ENCODE measurements at places on chromosomes 11 and 22.

DNA sequence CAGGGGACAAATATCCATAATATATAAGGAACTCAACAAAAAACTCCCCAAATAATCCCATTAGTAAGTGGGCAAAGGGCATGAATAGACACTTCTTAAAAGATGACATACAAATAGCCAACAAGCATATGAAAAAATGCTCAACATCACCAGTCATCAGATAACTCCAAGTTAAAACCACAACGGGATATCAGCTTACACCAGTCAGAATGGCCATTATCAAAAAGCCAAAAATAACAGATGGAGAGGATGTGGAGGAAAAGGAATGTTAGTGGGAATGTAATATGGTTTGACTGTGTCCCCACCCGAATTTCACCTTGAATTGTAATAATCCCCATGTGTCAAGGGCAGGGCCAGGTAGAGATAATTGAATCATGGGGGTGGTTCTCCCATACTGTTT, 350.1 kb downstream of the GUCY1A2 start:
- DNase-seq = peak; percentile 9

DNA sequence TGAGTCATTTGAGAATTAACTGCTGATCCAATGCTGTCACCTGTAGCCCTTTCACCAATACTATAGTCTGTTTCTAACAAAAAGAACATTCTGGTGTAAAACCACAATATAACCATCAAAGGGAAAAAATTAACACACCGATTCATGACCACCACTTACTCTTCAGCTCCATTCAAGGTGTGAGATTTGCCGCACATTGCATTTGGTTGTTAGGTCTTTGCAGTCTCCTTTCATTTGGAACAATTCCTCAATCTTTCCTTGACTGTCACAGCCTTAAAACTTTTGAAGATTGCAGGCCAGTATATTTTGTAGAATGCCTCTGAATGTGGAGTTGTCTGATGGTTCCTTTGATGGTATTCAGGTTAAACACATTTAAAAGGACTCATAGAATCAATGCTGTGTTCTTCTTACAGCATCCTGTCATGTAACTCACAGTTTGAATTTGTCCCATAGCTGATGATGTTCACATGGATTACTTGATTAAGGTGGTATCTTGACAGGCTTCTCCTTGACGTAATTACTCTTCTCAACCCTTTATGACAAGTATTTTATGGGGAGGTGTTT, 63.6 kb downstream of the TNRC6B start:
- DNase-seq = no peak

- no peak for DNase-seq
Observed at GRCh38 chr11:2911785-2912391, 17.3 kb downstream of the PHLDA2 start.

DNA sequence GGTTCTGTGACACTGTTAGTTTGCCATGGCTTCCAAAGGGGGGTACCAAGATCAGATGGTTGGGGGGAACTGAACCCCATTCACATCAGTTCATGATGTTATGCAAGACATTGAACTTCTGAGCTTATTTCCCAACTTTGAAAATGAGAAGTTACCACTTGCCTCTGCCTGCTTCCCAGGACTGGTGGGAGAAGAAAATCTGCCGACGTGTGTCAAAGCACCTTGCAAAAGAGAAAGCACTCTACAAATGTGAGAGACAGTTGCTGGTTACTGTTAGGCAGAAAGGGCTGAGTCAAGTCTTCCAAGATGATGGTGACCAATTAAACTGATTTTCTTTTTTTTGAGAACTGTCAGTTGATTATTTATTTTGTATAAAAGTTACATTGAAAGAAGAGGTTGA, 45.6 kb downstream of the SMCO4 start:
- DNase-seq = no peak

DNA sequence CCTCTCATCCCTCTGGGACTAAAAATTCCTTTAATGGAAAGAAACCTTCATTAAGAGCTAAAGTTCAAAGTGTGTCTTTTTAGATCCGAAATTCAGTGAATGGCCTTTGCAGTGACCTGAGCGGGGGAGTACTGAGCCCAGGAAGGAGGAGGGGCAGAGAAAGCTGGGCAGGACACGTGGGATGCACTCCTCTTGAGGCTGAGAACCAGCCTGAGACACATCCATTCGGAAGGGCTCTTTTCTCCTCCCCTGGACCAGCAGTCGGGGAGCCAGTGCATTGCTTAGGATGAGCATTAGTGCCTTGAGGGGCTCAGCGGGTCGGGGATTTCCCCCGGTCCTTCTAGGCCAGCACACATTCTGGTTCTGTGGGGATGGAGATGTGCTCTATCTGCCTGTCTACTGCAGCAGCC, 258.9 kb upstream of the B3GAT1 start:
- no peak for DNase-seq

- no peak for DNase-seq
Observed at GRCh38 chr11:698493-699115, 3.0 kb downstream of the TMEM80 start.

GRCh38 chr11:103332409-103332808, 223.2 kb downstream of the DYNC2H1 start:
- no peak for DNase-seq

GRCh38 chr11:110446594-110446993, 16.8 kb downstream of the FDX1 start:
- DNase-seq = no peak

DNA sequence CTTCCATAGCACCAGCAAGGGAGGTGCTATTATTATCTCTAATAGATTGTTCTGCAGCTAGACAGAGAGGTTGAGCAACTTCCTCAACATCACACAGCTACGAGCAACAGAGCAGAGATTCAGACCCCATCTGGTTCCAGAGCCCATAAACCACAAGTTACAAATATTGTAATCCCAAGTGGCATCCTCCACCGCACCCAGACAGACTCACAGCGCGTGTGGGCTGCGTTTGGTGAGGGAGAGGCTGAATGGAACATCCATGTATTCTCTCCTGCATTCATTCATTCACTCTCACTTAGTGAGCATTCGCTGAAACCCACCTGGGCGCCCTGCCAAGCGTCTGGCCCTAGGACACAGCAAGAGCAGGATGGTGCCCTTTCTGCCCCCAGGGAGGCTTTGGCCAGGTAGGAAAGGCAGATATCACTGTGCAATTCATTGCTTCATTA, 33.5 kb downstream of the LIF start:
- peak; percentile 28 for DNase-seq

GRCh38 chr22:29654420-29654819, 51.0 kb downstream of the NF2 start:
- no peak for DNase-seq

- DNase-seq = no peak
Observed at GRCh38 chr11:88790182-88790581, 275.6 kb downstream of the GRM5 start.

DNA sequence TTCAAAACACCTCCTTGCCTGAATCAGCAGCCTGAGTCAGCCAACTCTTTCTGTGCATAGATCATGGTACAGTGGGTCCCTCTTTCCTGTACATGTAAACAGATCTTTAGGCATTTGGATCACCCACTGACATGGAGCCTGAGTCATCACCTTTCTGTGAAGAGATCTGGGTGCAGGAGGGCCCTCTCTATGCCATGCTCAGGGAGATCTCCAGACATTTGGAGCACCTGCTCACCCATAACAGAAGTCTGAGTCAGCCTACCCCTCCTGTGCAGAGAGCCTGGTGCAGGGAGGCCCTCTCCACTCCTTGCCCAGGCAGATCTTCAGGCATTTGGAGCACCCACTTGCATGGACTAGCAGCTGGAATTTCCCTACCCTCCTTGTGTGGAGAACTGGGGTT, 56.2 kb upstream of the GLYAT start:
- no peak for DNase-seq

DNA sequence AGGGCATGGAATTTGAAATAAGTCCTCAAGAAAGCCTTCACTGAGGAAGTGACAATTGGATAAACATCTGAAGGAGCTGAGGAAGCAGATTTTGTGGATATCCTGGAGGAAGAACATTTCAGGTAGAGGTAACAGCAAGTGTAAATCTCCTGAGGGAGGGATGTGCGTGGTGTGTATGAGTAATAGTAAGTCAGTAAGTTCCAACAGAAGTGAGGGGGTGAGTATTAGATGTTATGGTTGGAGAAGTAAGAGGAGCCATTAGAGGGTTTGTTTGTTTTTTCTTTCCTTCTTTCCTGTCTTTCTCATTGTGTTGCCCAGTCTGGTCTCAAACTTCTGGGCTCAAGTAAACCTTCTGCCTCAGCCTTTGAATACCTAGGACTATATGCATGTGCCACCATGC, 29.0 kb downstream of the ANKRD42 start:
- no peak for DNase-seq

DNA sequence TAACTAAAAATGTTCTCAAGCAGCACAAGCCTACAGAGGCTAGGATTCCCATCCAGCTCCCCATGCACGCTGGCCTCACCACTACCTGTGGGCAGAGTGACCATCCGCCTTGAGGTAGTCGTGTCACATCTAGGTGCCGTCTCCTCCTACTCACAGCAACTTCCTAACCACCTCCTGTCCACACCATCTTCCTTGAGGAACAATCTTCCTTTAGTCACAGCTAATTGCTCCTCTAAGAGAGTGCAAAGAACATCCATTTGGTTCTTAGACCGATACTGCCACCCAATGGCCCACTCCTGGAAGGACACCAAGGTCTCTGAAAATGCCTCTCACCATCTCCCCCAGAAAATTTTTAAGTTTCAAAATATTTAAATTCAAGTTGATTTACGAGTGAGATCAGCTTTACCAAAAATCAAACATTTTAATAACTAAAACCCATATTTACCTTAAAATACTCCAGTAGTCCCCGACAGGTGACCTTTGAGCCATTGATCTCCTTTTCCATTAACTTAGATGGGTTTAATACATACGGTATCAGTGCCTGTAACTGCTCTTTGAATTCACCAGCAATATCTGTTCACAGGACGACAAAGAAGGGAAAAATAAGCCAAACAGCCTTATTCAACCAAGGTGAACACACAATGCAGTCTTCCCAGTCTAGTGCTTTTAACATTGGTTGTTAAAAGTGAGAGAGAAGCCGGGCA, 21.7 kb upstream of the PLAAT3 start:
- no peak for DNase-seq

DNA sequence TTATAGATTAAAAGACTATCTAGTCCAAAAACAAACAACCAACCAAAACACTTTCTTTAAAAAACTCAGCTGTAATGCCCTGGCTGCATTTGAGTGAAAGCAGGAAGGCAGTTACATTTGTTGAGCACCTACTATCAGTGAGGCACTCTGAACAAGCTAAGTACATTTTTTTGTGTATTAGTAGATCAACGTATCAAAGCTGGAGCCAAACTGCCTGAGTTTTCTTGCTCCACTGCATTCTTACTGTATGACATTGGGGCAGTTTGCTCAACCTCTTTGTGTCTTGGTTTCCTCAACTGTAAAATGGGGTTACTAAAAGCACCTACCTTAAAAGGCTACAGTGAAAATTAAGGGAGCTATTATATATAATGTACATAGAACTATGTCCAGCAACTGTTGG, 22.0 kb downstream of the COA4 start:
- no peak for DNase-seq

DNA sequence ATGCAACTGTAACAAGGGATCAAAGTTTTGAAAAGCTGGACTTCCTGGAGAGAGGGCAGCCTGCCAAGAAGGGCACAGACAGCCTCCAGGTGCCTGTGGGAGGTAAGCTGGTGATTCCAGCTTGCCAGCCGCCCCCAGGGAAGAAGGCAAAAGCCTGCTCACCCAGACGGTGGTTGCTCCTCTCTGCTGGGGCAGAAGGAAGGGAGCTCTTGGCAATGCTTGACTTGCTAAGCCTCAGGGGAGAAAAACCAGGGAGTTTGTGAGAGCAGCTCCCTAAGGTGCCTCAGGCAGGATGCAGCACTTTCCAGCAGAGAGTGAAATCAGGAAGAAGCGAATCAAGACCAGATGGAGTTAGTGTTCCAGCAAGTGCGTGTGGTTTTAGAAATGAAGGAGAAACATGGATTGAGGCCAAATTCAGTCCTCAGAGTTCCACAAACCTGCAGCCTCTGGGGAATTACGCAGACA, 553.6 kb downstream of the BUD13 start:
- no peak for DNase-seq

DNA sequence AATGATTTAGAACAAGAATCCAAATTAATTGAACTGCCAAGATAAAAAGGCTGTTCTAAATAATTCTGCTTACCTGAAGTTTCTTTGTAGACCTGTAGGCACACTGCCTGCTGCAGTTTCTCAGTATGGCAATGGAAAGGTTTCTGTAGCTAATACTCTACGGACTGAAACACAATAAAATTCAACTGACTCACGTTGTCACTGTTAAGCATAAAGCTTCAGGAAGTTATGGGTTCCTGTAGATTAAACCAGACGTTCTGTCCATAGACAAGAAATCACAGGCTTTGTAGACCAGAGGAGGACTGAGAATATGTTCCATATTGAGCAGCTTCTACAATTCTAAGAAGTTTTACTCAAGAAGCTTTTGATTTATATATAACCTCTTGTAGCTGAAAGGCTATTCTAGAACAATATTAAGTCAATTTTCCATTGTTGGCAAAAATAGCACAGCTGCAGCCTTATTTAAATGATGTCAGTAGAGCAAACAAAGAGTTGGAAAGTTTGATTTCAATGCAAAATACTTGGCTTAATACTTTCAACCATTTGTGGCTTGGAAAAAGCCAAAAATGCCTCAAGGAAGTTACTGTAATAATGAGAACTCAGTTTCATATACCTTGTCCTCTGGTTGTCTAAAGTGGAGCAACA, at the start of gene GLYATL2:
GLYATL2 (minus strand) TSS at position 344 of the 645 bp plus-strand sequence. CDS start 5,092 bp downstream, outside the sequence.
- no peak for DNase-seq

- no peak for DNase-seq
Observed at GRCh38 chr11:114317787-114318137, 21.6 kb downstream of the NNMT start.

GRCh38 chr11:18046116-18046777, at the start of gene TPH1:
TSS of gene TPH1 (minus strand) at chr11:18046269. CDS start at chr11:18040762, 5,507 bp downstream.
- DNase-seq = no peak

GRCh38 chr11:1224111-1224490, 1.2 kb downstream of the MUC5B start:
- no peak for DNase-seq

DNA sequence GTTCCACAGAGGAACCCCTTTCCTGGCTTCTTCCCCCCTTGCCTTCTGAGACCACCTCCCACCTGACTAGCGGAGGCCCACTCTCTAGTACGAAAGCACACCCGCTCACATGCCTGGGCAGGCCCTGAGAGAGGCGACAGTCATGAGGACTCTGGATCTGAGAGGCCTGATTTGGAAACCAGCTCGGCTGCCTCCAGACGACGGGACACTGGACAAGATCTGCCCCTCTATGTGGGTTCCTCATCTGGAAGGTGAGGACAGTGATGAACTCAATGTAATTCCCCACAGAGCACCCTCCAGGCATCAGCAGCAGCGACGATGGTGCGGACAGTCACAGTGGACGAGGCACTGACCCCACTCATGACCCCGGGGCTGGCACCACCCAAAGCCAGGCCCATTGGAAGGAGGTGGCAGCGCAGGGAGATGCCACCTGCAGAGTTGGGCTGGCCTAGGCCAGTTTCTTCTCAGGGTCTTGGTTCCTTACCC, 7.5 kb downstream of the SULT4A1 start:
- no peak for DNase-seq

DNA sequence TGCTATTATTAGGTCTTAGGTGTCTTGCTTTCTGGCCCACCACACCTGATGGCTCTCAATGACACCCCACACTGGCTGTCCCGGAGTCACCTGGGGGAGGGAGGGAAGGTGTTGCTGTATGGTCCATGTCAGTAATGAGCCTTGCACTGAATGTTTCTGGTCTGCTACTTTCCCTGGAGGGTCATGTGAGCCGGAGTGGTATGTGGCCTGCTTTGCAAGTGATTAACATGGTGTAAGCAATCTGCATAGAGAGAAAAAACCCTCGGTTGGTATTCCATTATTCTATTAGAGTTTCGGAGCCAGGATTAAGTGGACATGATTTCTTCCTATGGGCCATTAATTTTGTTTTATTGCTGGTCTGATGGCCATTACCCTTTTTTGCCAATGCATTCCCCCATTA, 63.9 kb downstream of the PKNOX2 start:
- no peak for DNase-seq
